ENCODE measurements at places on chromosomes 3 and 15. TPM values are rescaled to one million over a fixed set of nuclear protein-coding genes. Genes with fewer than 3 reads are reported as not detected.

Gene SLC24A1
- 13.5 TPM for total RNA-seq

Gene ZPLD1
- 0.84 TPM for total RNA-seq

Gene ZBBX
- total RNA-seq: not detected

Gene LRRN1
- 4.8 TPM for total RNA-seq

Gene PLXNB1
- total RNA-seq: 69.9 TPM

Gene ROPN1
- not detected for total RNA-seq

Gene STAB1
- 339 TPM for total RNA-seq

Gene P2RY12
- total RNA-seq: 1.9 TPM

Gene HERC2
- 66.1 TPM for total RNA-seq

Gene TLR9
- 0.42 TPM for total RNA-seq

Gene RHOV
- 0.19 TPM for total RNA-seq

Gene WNT5A
- total RNA-seq: 0.52 TPM

Gene SEMA6D
- 9.0 TPM for total RNA-seq

Gene NDUFAF3
- 60.6 TPM for total RNA-seq

Gene EXD1
- total RNA-seq: not detected

Gene JAGN1
- 19.8 TPM for total RNA-seq

Gene NR1I2
- total RNA-seq: 0.12 TPM

Gene BHLHE40
- total RNA-seq: 181 TPM

Gene FRMD5
- 0.78 TPM for total RNA-seq

Gene PLA2G4D
- total RNA-seq: not detected

Gene GOLGA8R
- 16.0 TPM for total RNA-seq
